Effector memory CD8-positive, alpha-beta T cell (primary cell): ENCODE measurements at places on chromosomes 2 and 18.

DNA sequence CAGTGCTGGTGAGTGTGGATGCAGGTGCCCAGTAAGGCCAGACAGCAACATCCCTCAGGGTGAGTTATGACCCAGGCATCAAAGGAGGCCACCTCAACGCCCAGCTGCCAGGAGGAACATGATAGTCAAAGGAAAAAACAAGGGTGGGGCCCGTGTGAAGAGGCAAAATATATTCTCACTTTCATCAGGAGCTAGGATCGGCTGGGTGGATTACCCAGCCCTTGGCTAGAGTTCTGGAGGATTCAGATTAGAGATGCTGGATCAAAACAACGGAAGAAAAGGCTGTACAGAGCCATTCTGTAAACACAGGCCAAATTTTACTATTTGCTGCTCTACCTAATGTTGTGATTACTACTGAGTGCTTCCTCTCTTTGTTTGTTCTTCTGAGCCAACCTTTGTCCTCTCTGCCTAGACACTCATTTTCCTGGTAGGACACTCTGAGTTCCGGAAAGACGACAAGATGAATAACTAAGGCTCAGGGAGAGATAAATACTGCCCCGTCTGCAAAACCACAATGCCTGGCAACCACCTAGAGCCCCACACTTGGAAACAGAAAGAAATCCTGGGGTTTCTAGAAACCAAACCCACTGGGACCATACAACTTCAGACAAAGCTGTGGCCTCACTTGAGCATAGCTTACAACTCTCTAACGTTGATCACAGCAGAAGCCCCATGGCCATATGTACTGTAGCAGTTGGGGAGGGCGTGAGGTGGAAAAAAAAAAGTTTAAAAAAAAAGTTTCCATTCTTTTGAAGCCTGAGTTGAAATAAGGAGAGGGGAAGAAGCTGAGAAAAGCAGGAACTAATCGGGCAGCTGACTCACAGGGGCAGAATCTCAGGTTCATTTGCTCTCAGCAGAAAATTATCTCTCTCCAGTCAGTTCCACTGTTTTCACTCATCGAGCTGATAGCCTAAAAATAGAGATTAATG, 17.8 kb upstream of the PMAIP1 start:
- DNase-seq = no peak

DNA sequence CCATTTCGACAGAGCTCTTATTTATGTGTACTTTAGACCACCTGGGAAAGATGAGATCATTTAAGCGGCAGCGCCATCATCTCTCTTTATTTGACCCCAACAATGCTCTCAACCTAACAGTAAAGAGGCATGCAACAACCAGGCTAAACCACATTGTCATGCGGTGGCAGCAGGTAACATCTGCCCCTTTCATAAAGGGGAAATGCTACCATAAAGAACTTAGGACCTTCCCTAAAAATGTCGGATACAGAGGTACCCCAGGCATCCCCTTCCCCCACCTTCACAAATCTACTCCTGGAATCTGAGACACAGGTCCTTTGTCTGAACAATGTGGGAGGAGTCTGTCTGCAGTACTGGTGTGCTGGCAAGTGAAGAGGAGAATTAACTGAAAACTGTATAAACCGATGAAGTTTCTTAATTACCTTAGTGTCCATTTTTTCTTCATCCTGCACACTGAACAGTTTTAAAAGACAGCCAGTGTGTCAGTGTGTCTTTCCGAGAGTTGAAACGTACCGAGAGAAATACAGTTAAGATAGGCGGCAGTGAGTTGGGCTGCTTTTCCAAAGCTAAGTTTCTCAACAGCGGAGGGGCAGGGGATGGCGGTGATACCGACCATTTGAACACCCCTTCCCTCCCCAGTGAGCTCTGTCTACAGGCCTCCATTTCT, 1.9 kb downstream of the MEX3C start:
- peak; percentile 24 for DNase-seq

DNA sequence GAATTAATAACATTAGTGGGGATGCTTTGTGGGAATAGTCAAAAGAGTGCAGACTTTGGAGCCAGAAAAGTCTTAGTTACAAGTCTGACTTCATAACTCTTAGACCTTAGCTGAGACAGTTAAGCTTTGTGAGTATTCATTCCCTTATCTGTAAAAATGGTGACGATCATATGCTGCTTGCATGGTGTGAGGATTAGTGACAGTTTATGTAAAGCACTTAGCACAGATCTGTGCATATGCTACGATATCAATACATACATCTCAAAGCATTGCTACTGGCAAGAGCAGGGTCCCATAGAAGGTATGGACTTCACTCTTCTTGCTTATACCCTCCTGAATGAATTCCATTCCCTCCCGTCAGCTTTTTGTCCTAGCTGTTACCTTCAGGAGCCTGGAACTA, 56.7 kb upstream of the LYPD6B start:
- no peak for DNase-seq

DNA sequence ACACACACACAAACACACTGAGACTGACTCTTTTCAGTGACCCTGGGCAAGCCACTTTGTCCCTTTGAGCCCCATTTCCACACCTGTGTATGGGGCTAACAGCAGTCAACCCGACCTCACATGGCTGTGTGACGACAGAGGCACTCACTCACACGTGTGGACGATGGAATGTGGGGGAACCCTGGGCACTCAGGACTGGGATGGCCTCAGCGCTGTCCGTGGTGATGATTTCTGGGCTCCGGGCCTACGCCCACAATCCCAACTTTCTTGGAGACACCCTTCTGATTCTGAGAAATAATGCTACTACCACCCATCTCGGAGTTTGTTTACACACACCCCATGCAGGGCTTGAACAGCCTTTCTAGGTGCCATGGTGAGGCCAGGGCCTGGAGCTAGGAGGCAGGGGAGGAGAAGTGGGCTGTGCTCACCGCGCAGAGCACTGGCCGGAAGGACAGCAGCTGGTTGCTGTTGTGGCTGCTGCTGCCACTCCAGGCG, 1.5 kb downstream of the CRYBA2 start:
- DNase-seq = no peak

GRCh38 chr2:119788752-119789151, 29.0 kb downstream of the PTPN4 start:
- no peak for DNase-seq

GRCh38 chr18:21191596-21192307, 50.3 kb upstream of the GREB1L start:
- DNase-seq = no peak

- no peak for DNase-seq
Observed at GRCh38 chr2:83866211-83866610, 592.9 kb downstream of the SUCLG1 start.

- DNase-seq = no peak
Observed at GRCh38 chr2:189594305-189594704, 13.7 kb upstream of the SLC40A1 start.

DNA sequence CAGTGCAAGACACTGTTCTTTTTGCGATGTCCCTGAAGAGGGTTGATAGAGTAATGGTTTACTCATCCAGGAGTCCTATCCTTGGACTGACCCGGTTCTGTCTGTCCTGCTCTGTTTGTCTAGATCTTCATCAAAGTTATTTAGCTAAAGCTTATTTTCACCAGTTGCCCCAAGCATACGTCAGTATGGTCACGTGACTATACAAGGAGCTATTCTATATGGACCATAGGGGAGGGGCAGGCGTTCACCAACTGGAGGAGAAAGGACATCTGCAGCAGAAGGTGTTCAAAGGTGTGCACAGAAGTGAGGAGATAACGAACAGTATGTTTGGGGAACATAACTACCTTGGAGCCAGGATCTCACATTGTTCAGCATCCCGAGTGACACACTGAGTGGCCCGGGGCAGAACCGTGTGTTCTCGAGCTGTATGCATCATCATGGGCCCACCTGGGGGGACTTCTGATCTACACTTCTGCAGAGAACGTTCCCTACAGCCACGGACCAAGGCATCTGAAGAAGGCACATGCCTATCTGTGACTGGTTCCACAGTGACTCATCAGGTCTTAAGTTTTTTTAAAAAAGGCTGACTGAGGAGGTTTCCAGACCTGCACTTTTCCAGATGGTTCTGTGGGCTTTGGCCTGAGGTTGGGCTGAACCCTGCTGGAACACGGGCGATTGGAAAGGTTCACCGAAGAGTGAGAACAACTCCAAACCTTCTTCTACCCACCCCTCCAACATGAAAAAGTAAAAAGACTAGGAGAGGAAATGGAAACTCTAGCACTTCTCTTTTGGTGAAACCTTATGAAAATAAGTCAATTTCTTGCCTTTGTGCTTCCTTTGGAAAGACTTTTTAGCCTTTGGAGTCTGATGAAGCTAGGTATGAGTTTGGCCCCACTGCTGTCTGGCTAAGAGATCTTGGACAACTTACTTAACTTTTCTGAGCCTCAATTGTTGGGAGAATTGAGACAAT, 68.6 kb upstream of the YWHAQ start:
- DNase-seq = no peak

GRCh38 chr2:188318161-188318749, 26.6 kb downstream of the GULP1 start:
- DNase-seq = no peak

- DNase-seq = no peak
Observed at GRCh38 chr18:78765637-78766281, 213.9 kb upstream of the SALL3 start.

GRCh38 chr18:59853380-59853779, 46.4 kb upstream of the PMAIP1 start:
- no peak for DNase-seq

DNA sequence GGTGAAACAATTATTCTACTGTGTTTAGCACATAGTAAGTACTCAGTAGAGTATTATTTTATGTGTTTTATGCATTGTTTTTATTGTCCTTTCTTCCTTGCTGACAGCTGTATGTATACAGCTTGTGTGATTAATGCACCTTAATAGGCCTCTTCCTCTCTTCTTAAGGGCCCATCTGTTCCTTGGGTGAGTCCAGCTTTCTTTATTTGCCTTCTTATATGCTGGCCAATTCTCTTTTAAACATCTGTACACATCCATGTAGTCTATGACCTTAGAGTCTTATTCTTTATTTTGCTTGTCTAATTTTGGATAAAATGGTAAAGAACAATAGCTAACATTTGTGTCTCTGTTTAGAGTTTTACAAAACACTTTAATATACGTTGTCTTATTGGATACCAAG, 333.7 kb upstream of the MEIS1 start:
- DNase-seq = no peak

- DNase-seq = no peak
Observed at GRCh38 chr2:151830961-151831360, 2.7 kb upstream of the ARL5A start.

GRCh38 chr2:20534913-20535801, 88.3 kb downstream of the RHOB start:
- DNase-seq = no peak

GRCh38 chr18:43780782-43781340, 503.6 kb upstream of the SYT4 start:
- no peak for DNase-seq

DNA sequence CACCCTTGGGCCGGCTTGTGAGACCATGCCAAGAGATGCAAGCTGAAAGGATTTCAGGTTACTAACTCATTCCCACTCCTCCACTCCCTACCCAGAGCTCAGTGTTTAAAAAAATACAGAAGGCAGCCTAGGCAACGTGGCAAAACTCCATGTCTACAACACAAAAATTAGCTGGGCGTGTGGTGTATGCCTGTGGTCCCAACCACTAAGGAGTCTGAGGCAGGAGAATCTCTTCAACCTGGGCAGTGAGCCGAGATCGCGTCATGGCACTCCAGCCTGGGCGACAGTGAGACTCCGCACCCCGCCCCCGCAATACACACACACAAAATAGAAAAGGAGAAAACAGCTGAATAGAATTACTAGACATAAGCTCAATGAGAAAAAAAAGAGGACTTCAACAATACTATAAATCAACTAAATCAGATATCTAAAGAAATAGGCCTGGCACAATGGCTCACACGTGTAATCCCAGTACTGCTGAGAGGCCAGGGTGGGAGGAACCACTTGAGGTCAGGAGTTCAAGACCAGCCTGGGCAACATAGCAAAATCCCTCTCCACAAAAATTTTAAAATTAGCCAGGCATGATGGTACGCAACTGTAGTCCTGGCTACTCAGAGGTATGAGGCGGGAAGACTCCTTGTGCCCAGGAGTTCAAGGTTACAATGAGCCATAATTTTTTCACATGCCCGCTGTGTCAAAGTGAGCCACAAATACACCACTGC, 10.1 kb downstream of the IWS1 start:
- DNase-seq = no peak

DNA sequence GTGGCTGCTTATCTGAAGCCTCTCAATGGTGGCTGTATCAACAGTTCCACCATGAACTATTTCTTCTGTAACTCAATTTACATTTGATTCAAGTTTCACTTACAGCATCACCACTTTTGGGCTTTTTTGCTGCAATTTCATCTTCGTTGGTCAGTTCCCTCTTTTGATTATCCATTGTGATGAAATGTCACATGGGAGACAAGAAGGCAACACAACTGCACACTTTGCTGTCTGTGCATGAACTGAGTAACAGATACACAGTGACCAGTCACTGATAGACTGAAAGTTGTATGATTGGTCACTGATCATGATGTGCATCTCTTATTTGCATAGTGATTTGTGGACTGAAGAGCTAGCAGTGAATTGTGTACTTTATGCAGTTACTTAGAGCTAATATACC, 130.7 kb upstream of the RNF152 start:
- no peak for DNase-seq

GRCh38 chr18:37452015-37452414, 113.6 kb downstream of the CELF4 start:
- DNase-seq = no peak

GRCh38 chr2:173415431-173416381, 61.0 kb downstream of the CDCA7 start:
- no peak for DNase-seq

DNA sequence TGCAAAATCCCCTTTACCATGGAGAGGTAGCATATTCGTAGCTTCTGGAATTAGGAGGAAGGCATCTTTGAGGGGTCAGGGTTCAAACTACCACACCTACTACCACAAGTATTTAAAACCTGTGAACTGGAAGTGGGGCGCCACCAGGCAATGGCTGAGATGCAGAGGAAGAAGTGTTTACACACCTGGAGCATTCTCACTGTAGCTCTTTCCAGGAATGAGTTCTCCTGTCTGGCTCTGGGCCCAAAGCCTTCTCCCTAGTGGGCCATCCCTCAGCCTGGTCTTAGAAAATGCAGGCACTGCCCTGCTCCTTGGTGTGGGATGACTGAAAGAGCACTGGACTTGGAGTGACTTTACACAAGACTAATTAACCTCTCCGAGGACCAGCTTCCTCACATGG, 30.7 kb upstream of the FOXI3 start:
- no peak for DNase-seq

DNA sequence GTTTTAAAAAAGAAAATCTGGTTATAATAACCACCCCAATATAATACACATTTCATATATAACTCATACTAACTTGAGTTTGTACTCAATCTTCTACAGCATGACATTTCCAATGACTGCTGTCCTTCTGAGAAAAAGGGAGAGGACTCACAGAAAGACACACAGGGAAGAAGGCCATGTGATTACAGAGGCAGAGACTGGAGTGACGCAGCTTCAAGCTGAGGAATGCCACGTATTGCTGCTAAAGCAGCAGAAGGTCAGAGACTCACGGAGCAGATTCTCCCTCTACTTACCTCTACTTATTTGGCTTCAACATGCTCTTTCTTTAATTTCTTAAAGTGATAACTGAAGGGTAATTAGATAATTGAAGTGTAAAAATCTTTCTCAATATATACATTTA, 753.5 kb upstream of the PKDCC start:
- DNase-seq = no peak
